ENCODE measurements at places on chromosomes 4 and X.

DNA sequence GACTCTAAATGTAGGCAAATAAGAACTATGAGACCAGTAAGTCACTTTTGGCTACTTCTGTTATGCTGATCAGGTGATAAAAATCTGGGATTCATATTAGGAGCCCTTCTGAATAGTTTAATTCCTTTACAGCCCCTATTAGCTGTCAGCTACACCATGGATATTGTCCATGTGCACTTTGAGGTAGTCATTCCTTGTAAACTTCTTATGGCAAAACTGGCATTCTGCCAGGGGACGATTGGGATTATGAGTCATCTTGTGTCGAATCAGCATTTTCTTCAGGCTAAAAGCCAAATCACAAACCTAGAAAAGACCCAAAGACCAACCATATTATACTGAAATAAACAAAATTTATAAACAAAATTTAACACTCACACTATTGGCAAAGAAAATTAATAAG lies 227.6 kb downstream of the PRDM5 start:
- no peak for DNase-seq

DNA sequence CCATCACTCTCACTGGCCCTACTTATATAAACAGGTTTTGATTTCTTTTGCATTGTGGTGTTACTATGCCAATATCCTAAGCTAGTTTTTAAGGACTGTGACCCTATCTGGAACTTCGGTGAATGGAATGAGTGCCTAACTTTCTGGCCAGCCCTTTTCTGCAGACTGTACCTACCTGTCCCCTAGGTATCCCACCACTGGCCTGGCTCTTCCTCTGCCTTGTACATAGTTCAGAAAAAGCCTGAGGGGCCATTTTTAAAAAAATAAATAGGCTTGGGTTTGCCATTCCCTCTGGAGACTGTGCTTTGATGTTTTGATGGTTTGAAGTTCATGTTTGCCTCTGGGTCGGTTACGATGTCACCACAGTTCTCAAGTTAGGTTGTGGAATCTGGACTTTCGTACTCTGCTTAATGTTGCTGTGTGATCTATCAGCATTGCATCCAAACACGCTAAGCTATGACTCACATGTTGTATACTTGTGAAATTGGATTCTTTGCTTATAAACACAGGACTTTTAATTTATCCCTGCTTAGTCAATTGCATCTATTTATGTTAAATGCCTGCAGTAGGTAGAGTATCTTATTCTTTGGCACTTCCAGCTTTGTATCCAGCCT lies 182.0 kb downstream of the ANKRD50 start:
- DNase-seq = no peak

GRCh38 chrX:39779952-39780783 lies 317.6 kb downstream of the BCOR start:
- DNase-seq = no peak

DNA sequence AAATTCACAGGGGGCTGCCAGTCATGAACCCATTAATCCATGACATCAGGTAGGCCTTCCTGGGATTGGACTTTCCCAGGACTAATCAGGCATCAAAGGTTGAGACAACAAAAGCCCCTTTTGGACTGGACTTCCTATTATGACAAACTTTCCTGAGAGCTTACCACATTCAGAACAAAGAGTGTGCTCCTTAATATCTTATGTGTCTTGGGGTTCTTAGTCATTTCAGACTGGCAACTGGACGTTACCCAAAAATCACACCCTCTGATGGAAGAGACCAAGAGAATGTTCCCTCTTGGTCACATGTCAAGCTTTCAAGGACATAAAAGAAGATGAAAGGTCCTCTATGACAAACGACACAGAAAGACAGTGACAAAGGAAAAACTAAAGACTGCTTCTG lies 31.6 kb upstream of the PPP1R2C start:
- DNase-seq = no peak

- no peak for DNase-seq
These were observed 262.8 kb downstream of the PRDM5 start for GRCh38 chr4:120659616-120660170.

- no peak for DNase-seq
These were observed 21.0 kb upstream of the EFNB1 start for GRCh38 chrX:68807818-68808217.

DNA sequence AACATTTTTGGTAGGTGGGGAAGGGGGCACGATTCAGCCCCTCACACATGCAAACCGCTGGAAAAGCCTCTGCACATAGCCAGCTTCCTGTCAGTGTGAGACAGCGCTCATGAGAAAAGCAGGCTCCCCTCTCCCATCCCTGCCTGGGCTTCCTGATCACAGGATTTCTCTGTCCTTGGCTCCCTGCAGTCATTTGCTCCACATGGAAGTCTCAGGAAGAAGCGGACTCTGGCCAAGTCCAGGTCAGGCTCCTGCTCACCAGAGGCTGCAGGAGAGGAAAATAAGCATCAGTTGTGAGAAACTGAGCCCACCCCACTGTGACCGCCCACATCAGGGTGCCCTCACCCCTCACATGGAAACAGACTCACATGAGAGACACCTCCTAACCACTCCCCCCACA lies 664.3 kb upstream of the TENM3 start:
- no peak for DNase-seq

GRCh38 chrX:25206778-25207177 lies 191.0 kb upstream of the ARX start:
- DNase-seq = no peak

DNA sequence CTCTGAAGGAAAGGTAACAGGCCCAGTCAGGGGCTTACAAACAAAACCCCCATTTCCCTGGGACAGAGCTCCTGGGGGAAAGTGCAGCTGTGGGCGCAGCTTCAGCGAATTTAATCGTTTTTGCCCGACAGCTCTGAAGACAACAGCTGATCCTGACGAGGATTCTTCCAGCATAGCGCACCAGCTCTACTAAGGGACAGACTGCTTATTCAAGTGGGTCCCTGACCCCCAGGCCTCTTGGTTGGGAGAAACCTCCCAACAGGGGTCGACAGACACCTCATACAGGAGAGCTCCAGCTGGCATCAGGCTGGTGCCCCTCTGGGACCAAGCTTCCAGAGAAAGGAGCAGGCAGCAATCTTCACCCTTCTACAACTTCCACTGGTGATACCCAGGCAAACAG lies 486.7 kb downstream of the PRR32 start:
- no peak for DNase-seq

- no peak for DNase-seq
These were observed 34.1 kb upstream of the AFF2 start for GRCh38 chrX:148466292-148466691.

GRCh38 chr4:102623622-102624021 lies 122.5 kb downstream of the NFKB1 start:
- no peak for DNase-seq

DNA sequence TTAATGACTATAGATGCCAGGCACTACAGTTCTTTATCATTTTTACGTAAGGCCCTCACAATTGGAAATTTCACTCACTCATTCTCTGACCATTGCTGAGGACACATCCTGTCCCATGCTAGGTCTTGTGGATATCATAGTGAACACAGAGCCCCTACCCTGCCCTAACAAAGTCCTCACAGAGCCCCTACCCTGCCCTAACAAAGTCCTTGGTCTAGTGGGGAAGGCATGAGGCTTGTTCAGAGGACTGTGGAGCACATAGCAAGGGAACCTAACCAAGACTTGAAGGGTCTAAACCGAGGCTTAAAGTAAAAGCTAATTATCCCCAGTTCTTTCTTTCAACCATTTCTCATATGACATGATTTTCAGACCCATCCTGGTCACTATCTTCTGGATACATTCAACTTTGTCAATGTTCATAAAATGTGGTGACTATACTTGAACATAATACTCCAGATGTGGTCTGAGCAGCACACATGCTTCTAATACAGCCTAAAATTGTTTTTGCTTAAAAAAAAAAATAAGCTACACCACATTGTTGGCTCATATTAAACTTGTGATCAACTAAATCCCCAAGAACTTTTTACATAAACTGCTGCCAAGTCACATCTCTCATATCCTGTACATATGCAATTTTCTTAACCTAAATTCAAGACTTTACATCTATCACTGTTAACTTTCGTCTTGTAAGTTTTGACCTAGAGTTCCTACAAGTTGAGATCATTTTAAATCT lies 77.0 kb downstream of the GPC3 start:
- DNase-seq = no peak

DNA sequence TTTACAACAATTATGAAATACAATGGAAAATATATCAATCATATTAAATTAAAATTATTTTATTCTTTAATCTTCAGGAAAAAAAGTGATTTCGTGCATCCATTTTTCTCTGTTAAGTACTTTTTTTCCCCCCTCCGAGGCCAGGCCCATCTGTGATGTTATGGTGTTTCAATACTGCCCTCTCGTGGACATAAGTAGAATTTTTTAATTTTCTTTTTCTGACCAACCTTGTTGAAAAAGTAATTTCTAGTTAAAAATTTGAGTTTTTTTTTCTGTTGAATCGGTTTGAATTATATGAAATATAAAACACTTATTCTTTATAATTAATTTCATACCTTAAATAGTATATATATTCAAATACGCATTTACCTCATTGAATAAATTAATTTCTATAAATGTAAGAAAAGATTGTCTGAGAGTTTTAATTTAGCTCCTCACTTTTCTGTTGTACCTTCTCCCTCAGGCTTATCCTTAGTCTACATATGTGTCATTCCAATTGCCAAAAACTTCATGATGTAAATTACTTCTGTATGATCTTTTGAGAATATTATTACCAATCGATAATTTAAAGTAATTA lies 175.8 kb upstream of the TECRL start:
- DNase-seq = no peak

DNA sequence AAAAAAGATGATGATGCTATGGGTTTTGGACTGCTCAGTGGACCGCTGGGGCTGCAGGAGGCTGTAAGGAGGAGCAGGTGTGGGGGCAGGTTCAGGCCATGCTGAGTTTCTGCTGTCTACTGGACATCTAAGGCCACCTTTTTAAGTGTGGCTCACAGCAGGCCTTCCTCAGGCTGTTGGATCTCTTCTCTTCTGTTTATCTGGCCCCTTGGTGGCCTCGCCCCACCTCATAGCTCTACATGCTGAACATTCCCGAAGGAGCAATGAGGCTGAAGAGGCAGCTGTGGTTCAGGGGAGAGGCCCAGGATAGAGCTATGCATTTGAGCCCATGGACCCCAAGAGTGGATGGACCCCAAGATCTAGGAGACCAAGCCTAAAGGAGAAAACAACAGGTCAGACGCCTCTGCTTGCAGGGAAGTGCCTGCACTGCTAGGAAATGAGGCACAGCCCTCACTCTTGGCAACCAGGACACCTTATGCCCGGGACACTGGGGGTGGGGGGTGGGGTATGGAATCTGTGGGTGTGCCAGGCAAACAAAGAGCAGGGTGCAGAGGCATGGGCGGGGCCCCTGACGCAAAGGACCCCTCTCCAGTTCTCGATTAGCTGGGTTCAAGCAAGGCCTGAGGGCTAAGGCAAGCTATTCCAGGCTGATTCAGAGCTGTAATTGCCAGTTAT lies 168.9 kb downstream of the BCOR start:
- no peak for DNase-seq

DNA sequence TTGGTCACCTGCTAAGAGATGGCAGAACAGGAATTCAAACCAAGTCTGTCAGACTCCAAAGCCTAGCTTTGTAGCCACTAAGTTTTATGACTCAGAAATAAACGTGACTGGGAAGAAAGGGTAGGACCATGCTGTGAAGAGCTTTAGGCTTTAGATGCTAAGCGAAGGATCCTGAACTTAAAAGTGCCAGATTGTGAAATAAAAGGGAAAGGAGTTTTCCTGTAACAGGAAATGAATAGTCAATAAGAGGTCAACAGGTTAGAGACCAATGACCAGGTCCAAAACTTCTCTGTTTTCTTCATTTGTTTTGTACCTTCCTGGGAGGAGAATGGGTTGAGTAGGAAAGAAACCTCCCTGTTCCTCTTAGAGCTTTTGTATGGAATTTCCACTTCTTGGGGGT lies 98.8 kb upstream of the EOLA2 start:
- no peak for DNase-seq

DNA sequence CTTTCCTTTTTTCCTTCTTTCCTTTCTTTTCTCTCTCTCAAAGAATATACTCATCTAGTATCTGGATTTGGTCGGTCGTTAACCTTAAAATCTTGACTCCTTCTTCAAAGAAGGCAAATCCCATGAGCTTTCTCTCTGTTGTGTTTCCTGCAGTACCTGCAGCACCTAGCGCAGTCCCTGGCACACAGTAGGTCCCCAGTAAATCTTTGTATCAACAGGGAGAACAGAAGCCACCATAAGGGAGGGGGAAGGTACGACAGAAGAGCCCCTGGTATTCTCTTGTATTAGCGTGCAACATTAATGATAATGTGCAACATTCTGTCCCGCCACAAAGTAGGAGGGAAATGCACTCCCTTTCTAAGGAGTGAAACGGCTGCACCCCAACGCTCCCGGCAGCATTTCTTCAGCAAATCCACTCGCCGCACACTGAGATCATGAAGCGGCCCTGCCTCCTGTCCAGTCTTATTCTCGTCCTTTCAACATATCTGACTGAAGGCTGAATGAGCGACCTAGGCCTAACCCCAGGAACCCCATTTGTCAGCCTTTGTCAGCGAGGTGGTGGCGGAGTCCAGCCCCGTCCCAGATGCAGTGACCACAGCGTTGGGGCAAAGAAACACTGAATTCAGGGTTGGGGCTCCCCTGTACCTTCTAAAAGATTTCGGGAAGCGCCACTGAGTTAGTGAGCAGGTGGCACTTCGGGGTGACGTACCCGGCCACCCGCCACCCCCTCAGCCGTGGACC lies 133.7 kb downstream of the AMELX start:
- no peak for DNase-seq

- no peak for DNase-seq
These were observed 1.3 kb upstream of the ATP10D start for GRCh38 chr4:47483745-47484144.

DNA sequence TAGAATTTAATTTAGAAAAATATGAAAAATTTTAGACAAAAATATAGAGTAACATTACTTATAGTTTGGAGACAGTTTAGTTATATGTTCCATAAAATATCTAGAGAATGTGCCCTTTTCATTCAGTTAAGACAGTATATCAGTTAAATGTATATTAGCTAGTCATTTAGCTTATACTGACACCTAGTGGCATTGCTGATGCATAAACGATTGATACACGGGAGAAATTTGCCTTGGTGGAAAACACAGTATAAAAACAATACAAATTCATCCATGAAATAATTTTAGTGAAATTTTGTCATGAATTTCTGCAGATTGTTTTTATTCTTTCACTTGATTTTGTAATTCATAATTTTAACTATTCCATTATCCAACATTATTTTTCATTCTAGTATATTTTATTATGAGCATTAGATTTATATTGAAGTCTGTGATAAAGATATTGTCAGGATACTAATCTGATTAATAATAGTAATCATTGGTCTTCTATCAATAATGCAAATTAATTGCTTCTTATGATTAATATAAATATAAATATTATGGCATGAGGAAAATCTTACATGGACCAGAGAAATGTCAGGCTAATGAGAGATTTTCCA lies 219.0 kb downstream of the TLL1 start:
- no peak for DNase-seq
